ENCODE measurements at places on chromosomes 1 and 21.

DNA sequence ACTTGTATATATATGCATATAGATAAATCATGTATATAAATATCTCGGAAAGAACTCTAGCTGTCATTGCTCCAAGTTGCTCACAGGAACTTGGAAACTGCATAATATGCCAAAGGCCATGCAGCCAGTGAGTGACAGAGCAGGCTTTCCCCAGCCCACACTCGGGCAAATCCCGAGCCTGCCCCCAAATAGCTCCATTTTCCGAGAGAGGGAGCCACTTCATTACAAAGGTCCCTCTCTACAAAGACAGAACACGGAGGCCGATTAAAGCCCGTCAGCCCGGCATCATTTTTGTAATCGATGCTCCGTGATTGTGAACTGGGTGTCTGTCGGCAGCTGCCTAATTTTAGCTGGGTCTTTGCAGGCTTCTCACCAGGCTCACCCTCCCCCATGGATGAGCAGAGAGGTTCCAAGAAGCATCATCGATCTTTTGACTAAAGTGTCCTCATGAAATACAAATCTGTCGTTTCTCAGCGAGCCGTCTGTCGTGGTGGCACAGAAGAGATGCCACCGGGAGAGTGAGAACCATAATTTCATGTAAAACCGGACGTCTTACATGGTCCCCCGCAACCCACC lies 663.9 kb downstream of the PTPRU start:
- DNase-seq, result no peak

- DNase-seq, result no peak
Measured at GRCh38 chr1:6243993-6244392, at the start of gene HES3. TSS of gene HES3 (plus strand) at chr1:6244179. CDS start at chr1:6244366, 187 bp downstream.

- no peak for DNase-seq
Measured at GRCh38 chr21:36677443-36677842, 21.5 kb upstream of the SIM2 start.

- no peak for DNase-seq
Measured at GRCh38 chr1:39509360-39510009, 18.0 kb downstream of the BMP8A start.

DNA sequence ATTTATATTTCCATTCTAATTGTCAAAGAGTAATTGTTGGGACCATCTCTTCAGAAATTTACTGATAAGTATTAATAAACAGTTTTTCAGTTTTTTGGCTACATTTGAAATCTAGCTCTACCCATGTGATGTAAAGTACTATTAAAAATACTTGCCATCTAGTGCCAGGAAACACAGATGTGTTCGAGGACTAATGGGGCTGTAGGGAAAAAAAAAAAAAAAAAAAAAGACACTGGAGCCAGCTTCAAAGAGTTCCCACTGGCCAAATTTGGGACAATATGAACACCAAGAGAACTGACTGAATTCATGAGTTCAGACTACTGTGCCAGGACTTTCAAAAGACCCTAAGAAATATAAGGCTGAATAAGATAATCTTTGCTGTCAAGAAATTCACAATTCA lies 65.2 kb upstream of the GFI1 start:
- DNase-seq, result no peak

DNA sequence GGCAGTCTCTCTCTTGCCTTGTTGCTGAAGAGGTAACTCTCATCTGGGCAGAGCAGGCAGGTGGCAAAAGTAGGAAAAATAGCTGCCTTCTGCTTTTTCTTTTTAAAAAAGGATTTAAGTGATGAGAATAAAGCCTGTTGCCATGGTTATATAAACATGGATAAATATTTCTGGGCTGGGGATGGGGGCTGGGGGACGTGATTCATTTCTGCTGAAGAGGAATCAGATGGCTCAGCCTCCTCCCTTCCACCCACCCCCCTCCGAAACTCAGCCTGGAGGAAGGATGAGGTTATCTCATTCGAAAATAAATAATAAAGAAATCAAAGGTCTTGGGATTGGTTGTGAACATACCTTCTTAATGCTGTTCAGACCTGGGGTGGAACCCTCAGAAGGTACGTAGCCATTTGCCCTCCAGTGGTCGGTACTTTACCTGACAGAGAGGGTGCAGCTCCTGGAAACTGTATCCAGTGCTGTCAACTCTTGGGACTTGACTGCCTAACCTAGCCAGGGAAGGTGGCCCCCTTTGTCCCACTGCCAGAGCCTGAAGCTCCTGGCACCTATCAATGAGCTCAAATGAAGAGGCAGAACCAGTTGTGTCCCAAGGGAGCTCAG lies 3.8 kb upstream of the INKA2 start:
- no peak for DNase-seq

- no peak for DNase-seq
Measured at GRCh38 chr1:106072909-106073600, 983.4 kb upstream of the PRMT6 start.

GRCh38 chr1:160997323-160998038 lies 23.5 kb downstream of the F11R start:
- DNase-seq, result no peak

DNA sequence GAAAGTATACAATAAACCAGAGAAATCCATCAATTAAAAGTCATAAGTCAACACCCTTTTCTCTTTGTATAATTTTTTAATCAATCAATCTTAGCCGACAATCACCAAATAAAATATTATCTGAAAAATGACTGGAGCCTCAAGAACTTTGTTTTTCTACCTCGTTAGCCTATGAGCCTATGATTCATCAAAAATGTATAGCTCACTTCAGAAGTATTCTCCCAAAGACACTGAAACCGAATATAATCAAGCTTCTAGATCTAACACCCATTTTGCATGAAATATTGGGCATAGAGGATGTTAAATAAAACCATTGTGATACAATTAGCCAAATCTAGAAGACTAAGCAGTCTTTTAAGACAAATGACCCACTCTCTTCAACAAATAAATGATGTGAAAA lies 17.8 kb upstream of the RSBN1 start:
- no peak for DNase-seq

- DNase-seq, result no peak
Measured at GRCh38 chr1:24316645-24317044, 2.5 kb upstream of the GRHL3 start.

- no peak for DNase-seq
Measured at GRCh38 chr1:197917805-197918651, 856 bp downstream of the LHX9 start.

GRCh38 chr1:151167116-151167515 lies 1.2 kb downstream of the SCNM1 start:
- DNase-seq, result no peak

GRCh38 chr1:100178091-100178490 lies at the start of gene LRRC39:
TSS of gene LRRC39 (minus strand) at chr1:100178256. CDS start at chr1:100168516, 9,740 bp downstream.
- no peak for DNase-seq

- DNase-seq, result no peak
Measured at GRCh38 chr1:156154317-156154749, 948 bp downstream of the SEMA4A start.

DNA sequence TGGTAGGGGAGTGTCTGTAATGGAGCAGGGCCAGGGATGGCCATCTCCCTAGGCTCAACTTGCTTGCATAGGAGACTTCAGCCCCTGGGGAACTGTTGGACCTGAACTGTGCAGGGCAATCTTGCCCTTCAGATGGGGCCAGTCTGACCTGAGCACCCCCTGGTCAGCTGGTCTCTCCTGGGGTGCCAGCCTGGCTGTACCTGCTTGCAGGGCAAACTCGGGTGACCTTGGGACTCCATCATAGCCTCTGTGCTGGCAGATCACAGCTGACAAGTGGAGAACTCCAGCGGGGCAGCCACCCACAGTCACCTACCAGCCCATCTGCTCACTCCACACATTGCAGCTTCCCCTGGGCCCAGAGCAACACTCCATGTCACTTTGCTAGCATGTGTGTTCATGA lies 8.1 kb downstream of the SPRR2A start:
- no peak for DNase-seq

DNA sequence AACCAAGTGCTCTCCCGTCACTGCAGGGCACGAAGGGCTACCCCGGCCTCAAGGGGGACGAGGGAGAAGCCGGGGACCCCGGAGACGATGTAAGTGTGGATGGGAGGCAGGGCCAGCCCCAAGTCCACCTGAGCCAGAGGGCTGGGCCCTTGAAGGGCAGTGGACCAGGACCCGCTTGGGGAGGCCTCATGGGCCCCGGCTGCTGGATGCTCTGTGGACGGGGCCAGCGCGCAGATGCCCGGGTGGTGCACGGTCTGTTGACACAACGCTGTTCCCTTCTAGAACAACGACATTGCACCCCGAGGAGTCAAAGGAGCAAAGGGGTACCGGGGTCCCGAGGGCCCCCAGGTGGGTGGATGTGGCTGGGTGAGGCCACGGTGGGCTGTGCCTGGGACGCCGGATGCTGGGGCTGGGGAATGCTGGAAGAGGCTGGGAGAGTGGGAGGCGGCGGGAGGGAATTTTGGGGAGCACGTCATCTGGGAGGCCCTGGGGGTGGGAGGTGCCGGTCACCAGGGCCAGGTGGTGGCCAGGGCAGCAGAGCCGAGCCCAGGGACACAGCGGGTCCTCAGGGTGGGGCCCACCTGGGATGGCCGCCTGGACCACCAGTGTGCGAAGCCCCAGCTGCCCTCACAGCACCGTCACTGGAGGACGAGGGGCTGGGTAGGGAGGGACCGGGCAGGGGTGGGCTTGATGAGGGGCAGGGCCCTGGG lies 17.5 kb downstream of the COL6A1 start:
- no peak for DNase-seq

DNA sequence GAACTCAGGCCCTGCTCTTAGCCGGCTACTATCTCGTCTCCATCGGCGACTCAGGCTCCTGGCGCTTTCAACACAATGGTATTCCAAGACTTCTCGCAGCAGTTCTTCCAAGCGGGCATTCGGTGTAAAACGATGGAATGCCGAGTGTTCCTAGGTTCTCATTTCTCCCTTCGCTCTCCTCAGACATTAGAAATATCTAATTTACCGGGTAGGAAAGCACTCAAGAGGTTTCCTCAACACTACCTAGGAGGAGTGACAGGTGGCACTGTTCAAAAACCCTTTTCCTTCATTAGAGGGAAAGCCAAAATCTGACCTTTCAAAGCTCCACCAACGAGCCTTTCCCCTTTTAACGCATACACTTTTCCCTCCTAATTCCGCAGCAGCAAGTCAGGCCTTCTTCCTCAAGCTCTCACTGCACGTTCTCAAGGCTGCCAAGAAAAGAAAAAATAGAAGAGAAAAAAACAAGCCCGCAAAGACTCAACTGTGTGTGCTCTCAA lies 601 bp downstream of the UBE2G2 start:
- DNase-seq, result no peak

GRCh38 chr21:15219039-15219438 lies 154.2 kb upstream of the NRIP1 start:
- no peak for DNase-seq

DNA sequence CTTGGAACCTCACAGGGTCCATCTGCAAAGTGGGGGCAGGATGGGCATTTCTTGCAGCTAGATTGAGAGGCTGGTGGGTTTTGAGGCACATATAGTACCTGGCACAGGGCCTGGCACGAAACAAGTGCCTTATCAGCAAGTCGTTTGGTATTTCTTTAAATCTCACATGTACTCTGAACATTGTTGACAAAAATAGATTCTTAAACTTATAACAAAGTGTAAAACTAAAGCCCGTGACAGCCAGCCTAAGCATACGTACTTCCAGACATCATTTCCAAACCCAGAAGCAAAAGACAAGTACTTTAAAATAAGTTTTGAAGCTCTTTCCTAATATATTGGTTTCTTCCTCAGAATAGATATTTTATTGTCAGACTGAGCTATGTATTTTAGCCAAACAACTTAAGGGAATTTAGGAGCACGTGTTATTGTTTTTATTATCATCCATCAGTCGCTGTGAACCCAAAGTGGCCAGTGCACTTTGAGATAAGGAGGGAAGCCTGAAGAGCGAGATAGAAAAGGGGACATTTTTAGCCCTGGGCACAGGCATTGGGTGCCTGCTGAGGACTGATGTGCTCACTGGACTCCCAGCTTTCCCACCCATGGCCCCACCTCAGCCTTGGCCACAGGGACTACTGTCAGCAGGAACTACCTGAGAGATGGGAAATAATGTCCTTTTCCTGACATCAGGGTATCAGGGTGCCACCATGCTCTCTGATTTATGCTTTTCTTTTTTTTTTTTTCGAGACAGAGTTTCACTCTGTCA lies 3.0 kb downstream of the FBLIM1 start:
- no peak for DNase-seq

DNA sequence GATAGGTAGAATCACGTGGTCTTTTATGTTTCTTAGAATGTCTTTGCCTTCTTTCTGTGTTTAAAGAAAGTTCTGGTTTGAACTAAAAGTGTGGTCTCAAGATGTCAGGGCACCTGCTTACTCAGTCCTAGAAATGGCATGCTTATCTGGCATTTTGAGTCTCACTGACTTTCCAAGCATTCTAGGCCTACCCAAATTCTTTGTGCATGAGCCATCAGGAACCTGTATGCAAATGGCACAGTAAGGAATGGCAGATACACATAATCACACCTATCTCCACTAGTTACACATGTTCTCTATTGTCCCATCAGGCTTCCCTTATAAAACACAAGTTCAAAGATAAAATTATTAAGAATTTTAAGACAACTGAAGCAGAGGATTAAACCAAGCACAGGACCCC lies 29.5 kb upstream of the CLCA4 start:
- no peak for DNase-seq

GRCh38 chr1:170927955-170928840 lies 7.1 kb upstream of the MROH9 start:
- no peak for DNase-seq

- no peak for DNase-seq
Measured at GRCh38 chr1:2277741-2278488, 49.8 kb downstream of the SKI start.

DNA sequence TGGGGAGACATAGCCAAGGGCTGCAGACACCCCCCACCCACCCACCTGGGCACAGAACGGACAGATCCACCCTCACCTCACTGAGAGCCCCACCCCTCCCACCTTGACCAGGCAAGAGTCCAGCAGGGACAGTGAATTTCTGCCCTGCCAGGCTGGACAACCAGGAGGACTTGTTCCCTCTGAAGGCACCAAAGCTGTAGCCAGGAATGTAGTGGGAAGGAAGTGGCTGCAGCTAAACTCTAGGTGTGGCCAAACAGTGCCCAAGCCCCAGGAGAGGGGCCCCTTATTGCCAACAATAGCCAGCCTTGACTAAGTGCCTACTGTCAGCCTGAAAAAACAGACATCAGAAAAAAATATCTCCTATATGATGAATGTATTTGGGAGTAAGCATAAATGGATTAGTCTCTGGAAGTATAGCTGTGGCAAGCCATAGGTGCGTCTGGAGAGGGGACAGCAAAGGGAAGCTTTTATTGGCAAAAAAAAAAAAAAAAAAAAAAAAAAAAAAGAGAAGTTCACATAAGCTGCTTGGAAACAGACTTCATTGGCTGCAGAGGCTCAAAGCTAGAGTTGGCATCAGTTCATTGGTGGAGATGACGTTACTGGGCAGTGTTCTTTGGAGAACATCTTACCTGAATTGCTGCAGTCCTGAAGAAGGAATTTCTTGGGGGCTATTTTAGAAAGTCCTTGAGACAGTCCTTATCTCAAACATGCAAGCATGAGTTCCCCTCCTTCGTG lies 64.1 kb upstream of the TMEM51 start:
- no peak for DNase-seq

All from NCI-H187 treated with DMSO at 0.1 percent for 48 hours (cell line).